ENCODE measurements at places on chromosomes 16 and 17.
A peak's percentile ranks its signal among the peaks of the same experiment; 100 is the strongest.

- no peak overlapping the region for H3K27ac ChIP-seq
- DNase-seq, result no peak
- H3K36me3 ChIP-seq, result no peaks in the 10 kb centered on the region
- no peaks in the 10 kb centered on the region for H3K4me1 ChIP-seq
- H3K27me3 ChIP-seq, result peaks cover 5% of the 10 kb centered on the region
Observed at GRCh38 chr16:55713103-55713502, 57.3 kb downstream of the SLC6A2 start.

DNA sequence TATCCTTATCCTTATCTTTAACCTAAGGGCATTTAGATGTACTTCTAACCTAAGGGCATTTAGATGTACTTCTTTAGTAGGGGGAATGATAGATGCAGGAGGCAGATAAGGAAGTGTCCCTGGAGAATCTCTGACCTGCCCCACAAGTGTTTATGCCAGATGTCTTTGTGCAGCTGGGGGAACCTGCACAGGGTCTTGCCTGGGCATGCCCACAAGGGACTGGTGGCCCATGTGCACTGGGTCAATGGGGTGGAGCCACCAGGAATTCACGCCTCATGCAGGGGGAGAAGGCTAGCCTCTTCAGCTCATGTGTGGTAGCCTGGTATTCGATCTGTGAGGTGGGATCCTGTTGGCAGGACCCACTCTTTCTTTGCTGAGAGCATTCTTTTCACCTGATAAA lies 38.0 kb downstream of the CA10 start:
- no peak for DNase-seq
- no peaks in the 10 kb centered on the region for H3K27me3 ChIP-seq
- no peak overlapping the region for H3K4me3 ChIP-seq
- no peaks in the 10 kb centered on the region for H3K4me1 ChIP-seq
- H3K36me3 ChIP-seq, result no peaks in the 10 kb centered on the region
- H3K27ac ChIP-seq, result no peak overlapping the region

DNA sequence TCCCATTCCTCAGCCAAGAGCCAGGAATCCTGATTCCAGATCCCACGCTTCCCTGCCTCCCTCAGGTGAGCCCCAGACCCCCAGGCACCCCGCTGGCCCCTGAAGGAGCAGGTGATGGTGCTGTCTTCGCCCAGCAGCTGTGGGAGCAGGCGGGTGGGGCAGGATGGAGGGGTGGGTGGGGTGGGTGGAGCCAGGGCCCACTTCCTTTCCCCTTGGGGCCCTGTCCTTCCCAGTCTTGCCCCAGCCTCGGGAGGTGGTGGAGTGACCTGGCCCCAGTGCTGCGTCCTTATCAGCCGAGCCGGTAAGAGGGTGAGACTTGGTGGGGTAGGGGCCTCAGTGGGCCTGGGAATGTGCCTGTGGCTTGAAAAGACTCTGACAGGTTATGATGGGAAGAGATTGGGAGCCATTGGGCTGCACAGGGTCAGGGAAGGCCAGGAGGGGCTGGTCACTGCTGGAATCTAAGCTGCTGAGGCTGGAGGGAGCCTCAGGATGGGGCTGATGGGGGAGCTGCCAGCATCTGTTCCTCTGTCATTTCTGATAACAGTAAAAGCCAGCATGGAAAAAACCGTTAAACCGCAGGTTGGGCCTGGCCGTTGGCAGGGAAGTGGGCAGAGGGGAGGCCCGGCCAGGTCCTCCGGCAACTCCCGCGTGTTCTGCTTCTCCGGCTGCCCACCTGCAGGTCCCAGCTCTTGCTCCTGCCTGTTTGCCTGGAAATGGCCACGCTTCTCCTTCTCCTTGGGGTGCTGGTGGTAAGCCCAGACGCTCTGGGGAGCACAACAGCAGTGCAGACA lies at the start of gene SPN:
SPN (plus strand) TSS at position 232 of the 791 bp plus-strand sequence; CDS start at position 714, 482 bp downstream.
- H3K4me1 ChIP-seq, result peaks cover 39% of the 10 kb centered on the region
- peak within 1 kb of the TSS; percentile 94 for H3K4me3 ChIP-seq
- peak; percentile 56 for DNase-seq
- peak within 1 kb of the TSS; percentile 93 for H3K27ac ChIP-seq
- H3K27me3 ChIP-seq, result no peaks in the 10 kb centered on the region
- peaks cover 48% of the 10 kb centered on the region for H3K36me3 ChIP-seq

- no peaks in the 10 kb centered on the region for H3K36me3 ChIP-seq
- H3K4me3 ChIP-seq, result no peak overlapping the region
- H3K27me3 ChIP-seq, result no peaks in the 10 kb centered on the region
- H3K4me1 ChIP-seq, result peaks cover 7% of the 10 kb centered on the region
- DNase-seq, result no peak
- no peak overlapping the region for H3K27ac ChIP-seq
Observed at GRCh38 chr16:58098207-58099096, 30.7 kb downstream of the CFAP20 start.

DNA sequence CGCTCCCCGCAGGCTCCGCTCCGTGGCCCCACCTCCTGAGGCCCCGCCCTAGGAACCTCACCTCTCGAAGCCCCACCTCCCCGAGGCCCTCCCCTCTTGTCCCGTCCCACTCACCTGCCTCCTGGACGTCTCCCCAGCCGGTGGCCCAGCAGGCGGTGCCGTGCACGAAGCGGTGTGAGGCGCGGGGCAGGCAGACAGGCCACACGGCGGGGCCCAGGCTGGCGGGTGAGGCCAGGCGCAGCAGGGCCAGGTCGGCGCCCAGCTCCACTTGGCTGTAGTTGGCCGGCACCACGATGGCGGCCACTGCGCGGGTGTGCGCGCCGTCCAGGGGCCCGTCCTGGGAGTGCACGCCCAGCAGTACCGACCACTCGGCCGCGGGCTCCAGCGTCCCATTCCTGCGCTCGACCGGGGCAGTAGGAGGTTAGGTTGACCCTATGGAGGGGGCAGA lies 1.6 kb downstream of the PRSS36 start:
- H3K36me3 ChIP-seq, result no peaks in the 10 kb centered on the region
- DNase-seq, result no peak
- peaks cover 15% of the 10 kb centered on the region for H3K27me3 ChIP-seq
- H3K4me3 ChIP-seq, result no peak overlapping the region

GRCh38 chr17:62870030-62870541 lies 62.0 kb upstream of the MARCHF10 start:
- no peak for DNase-seq
- H3K4me3 ChIP-seq, result no peak overlapping the region
- H3K36me3 ChIP-seq, result no peaks in the 10 kb centered on the region
- peaks cover 9% of the 10 kb centered on the region for H3K27me3 ChIP-seq
- no peaks in the 10 kb centered on the region for H3K4me1 ChIP-seq
- no peak overlapping the region for H3K27ac ChIP-seq

DNA sequence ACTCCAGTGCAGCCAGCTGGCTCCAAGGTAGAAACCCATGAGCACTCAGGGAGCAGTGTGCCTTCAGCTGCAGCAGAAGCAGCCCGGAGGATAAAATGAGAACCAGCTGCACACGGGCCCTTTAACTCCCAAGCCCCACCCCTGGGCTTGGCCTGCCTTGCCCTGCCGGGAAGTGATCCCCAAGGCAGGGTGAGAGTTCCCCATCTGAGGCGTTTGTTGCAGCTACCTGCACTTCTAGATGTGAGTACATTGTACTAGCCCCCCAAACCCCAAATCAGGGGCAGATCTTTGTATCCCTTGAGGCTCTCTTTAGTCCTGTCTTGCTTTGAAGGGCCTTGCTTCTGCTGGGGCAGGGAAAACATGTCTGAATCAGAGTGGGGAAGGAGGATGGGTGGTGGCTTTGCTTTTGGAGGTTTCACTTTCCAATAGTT lies at the start of gene MVP:
MVP (plus strand) TSS at position 192 of the 431 bp plus-strand sequence. CDS start 10,088 bp downstream, outside the sequence.
- H3K27ac ChIP-seq, result peak within 1 kb of the TSS; percentile 90
- peak; percentile 52 for DNase-seq
- peak within 1 kb of the TSS; percentile 97 for H3K4me3 ChIP-seq

- H3K27ac ChIP-seq, result no peak overlapping the region
- DNase-seq, result no peak
- H3K27me3 ChIP-seq, result no peaks in the 10 kb centered on the region
- no peak overlapping the region for H3K4me3 ChIP-seq
Observed at GRCh38 chr17:15051933-15052332, 213.2 kb downstream of the PMP22 start.

GRCh38 chr16:86975445-86975844 lies 341.7 kb downstream of the C16orf95 start:
- H3K27me3 ChIP-seq, result no peaks in the 10 kb centered on the region
- no peak overlapping the region for H3K27ac ChIP-seq
- H3K4me3 ChIP-seq, result no peak overlapping the region
- peaks cover 2% of the 10 kb centered on the region for H3K4me1 ChIP-seq
- no peak for DNase-seq

Measured in activated T-helper 2 cell treated with anti-CD3 and anti-CD28 coated beads, Interferon-gamma antibody, Interleukin-2, Interleukin-4, amounts not matched to agents 10 μg/mL and 5 μg/mL and 100 μg/mL, durations not matched to agents 14 hours and 24 hours and 36 hours (primary cell).